Natural killer cell treated with Interleukin-12 subunit alpha and Interleukin-12 subunit beta and Interleukin-15 and Interleukin-18, amount 100 ng/mL, for 72 hours (primary cell): ENCODE measurements at places on chromosomes 3 and 15. TPM values are rescaled to one million over a fixed set of nuclear protein-coding genes. Genes with fewer than 3 reads are reported as not detected.

DNA sequence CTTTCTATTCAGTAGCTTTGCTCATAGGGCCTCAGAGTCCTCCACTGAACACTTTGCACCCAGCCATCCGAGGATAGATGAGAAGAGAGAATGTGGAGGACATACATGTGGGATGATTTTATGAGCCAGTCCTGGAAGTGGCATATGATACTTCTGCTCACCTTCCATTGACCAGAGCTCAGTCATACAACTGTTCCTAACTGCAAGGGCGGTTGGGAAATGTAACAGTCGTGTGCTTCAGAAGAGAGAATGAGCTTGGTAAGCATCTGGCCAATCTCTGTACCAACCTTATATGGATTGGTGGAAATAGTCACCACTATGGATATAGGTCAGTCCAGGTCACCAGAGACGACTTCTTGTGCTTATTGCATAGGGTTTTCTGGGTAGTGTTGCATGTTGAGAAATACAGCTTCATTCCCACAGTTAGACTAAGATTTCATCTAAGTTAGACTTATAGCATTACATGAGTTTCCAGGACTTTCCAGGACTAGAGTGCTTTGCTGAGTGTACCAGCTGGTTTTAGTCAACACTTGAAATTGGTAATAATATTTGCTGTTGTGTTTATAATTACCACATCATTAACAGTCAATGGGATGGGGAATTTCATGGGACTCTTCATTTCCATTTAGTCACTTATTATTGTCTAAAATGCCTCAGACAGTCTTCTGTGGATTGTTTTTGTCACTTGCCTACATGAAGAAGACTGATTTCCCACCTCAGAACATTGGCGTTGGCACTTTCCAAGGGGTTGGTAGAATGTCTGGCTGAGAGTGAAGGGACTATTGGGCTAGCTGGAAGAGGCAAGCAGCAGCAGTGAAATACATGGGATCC is 214.5 kb upstream of the ROPN1 start:
- no peak for DNase-seq

GRCh38 chr3:66039590-66039887 is 821 bp upstream of the MAGI1 start:
- DNase-seq: no peak

DNA sequence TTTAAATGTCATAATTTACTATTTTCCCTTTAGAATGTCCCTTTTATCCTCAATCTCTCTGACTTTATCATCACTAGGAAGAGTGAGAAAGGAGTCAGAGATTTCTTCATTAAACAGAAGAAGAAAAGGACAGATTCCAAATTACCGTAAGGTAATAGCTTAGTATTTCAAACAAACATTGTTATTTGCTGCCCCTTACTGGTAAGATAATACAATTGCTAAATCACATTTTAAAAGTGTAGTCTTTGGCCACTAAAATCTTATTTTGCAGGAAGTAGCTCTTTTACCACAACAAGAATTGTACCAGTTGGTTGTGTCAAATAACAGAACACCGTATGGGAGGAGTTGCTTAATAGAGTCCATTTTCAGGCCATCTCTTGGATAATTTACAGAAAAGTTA is 53.7 kb downstream of the CGGBP1 start:
- no peak for DNase-seq

GRCh38 chr3:140834266-140835037 is 107.2 kb upstream of the SLC25A36 start:
- DNase-seq: no peak

PCLAF gene
- total RNA-seq: 47.7 TPM

RBP2 gene
- not detected for total RNA-seq

MOBP gene
- not detected for total RNA-seq

PLA2G4E gene
- total RNA-seq: not detected
